ENCODE measurements at places on chromosomes 2 and 18.

GRCh38 chr2:99382143-99382542, 45.0 kb downstream of the EIF5B start:
- no peak for DNase-seq

GRCh38 chr2:31440764-31441163, 26.2 kb upstream of the XDH start:
- DNase-seq = no peak

DNA sequence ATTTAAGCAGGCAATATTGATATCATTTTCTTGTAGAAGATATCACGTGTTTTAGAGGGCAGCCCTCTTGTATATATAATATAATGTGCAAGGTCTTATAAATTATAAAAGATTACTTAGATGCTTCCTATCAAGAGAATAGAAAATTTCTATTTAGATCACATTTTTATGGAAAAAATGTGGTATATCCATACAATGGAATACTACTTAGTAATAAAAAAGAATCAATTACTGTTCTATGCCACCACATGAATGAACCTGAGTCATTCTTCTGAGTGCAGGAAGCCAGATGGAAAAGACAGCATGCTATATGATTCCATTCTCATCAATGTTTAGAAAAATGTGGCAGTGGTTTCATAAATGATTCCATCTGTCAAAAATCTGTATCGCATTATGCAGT, 23.6 kb downstream of the CYP27C1 start:
- DNase-seq = no peak

- no peak for DNase-seq
Measured at GRCh38 chr2:130336877-130337734, 5.6 kb upstream of the IMP4 start.

DNA sequence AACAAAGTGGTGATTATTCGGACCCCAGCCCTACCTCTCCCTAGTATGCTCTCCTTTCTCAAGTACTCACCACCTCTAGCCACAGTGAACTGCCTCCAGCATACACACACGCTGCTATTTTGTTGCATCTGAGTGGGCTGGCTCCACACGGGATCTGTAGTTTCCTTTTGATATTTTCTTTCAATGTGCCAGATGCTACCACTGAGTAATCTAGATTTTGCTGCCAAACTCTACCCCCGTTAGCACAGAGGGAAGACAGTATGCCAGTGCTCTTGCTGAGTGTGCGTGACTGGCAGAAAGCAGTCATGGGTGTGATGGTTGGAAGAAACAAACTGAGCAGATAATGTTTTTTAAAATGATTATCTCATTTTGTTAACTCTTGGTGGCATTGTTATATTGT, 11.6 kb downstream of the CFLAR start:
- peak; percentile 30 for DNase-seq

DNA sequence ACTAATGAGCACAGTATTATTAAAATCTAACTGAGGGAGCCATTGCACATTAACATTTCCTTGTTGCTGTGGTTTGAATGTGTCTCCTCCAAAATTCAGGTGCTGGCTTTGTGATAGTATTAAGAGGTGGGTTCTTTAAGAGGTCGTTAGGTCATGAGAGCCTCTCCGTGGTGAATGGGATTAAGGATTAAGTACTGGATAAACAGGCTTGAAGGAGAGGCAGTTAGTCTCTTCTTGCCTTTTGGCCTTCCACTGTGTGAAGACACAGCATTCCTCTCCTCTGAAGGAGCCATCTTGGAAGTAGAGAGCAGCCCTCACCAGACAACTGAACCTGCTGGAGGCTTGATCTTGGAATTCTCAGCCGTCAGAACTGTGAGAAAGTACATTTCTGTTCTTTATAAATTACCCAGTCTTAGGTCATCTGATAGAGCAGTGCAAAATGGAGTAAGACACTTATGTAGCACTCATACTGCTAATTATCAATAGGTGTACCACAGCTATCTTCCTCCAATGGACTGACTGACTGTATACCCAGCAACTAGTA, 182.7 kb downstream of the MYO3B start:
- DNase-seq = no peak

DNA sequence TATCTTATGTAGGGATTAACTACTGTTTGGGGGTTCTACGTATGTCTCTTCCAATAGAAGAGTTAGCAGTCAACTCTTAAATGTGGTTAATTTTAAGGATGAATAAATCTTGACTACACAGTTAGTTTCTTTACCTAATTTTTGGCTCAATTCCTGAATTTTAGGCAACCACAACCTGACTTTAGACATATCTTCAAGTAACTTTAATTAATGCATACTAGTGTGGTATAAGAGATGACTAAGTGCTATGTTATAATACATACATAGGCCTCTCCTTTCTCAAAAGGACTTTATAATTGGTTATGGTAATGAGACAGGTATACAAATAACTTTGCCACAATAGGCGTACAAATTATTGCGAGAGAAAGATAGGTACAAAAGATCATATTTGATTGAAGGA, 312.0 kb downstream of the IRS1 start:
- no peak for DNase-seq

GRCh38 chr2:227472265-227473121, 537 bp downstream of the AGFG1 start:
- DNase-seq = peak; percentile 30

DNA sequence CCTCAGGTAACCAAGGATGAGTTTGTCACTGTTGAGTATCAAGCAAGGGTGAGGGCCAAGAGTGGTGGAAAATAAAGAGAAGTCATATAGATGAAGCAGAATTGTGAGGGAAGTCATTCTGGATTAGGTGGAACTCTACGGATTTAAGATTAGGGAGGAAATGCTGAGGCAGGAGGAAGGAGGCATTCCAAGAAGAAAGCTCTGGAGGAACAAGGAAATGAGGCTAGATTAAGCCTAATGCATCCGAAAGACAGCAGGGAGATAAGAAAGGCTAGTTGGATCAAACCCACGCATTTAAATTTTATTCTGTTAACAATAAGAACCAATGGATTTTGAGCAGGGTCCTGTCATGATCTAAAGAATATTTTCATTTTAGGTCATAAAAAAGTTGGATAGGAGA, 681.2 kb downstream of the EPHA4 start:
- DNase-seq = no peak

DNA sequence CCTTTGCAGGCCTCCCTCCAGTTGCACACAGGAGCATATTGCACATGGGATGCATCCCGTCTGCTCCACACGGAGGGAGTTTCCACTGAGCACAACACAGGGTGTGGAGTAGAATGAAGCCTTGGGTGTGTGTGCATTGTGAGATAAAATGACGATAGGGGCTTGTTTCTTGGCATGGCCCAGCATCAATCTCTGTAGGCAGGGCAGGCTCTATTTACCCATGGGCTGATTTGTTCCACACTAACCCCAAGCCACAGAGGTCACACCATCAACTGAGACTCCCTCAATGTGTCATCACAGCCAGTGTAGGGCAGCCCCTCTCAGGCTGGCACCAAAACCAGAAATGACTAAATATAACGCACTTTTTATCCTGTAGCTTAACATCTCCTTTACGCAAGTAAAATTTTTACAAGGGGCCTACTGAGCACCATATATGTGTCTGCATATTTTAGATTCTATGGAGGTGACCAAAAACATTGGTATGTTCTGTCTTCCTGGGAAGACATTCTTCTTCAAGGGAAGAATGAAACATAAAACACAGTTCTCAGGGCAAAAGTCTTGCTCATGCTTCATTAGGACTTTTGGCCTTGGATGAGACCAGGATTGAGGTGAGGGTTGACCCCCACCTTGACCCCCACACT, 2.7 kb upstream of the GKN1 start:
- DNase-seq = no peak

DNA sequence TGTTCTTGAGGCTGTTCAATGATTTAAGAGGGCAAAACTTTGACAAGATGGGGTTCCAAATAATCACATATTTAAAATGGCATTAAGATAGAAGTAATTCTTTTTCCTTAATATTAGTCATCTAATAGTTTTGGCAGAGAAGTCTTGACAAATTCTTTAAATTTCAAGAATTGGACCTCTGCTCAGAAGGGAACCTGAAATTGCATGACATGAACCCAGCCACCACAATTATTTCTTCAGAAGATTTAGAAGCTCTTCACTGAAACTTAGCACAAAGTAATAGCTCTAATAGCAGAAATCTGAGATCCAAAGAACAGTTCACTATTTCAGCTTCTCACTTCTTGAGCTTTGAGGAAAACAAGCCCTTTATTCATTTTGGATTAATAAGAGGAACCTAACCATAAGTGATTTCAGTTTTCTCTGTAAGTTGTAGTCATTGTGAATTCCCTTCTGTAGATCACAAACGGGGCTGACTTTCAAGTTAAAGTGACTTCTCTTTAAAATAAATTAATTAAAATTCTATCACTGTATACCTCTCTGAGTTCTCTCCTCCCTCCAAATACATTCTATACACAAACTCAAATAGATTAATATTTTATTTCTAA, 100.6 kb upstream of the ITGA4 start:
- no peak for DNase-seq

DNA sequence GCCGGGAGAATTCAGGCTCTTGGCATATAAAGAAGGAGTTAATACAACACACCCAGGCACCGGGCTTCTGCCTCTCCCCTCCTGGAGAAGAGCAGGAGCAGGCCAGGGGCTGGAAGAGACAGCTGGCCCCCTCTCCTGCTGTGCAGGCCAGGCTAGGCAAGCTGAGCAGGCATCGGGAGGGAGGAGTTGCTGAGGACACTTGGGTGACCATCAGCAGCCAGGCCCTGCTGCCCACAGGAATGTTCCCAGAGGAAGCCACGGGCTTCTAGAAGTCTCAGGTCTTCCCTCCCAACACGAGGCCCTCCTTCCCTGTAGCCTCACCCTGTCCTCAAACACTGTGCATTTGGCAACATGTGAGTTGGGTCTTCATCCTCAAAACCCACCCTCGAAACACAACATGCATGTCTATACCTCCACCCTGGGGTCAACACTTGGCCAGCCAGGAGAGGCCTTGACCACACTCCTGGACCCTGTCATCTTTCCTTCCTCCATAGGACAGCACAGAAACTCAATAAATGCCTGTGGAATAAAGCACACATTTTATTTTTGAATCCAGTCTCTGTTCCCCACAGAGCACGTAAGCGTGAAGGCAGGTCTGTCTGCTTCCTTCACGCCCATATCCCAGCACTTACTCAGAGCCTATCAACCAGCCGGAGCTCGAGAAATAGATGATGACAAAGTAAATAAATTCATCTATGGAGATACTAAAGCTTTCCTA, 433.8 kb upstream of the ID2 start:
- no peak for DNase-seq

- no peak for DNase-seq
Measured at GRCh38 chr2:39558906-39559305, 106.8 kb upstream of the TMEM178A start.

GRCh38 chr2:195450552-195451113, 206.4 kb upstream of the SLC39A10 start:
- DNase-seq = no peak

- no peak for DNase-seq
Measured at GRCh38 chr2:9152975-9153642, 53.5 kb upstream of the ASAP2 start.

GRCh38 chr18:79522451-79523205, 126.9 kb downstream of the NFATC1 start:
- DNase-seq = peak; percentile 52

GRCh38 chr18:3069671-3070433, 56.9 kb upstream of the LPIN2 start:
- no peak for DNase-seq

DNA sequence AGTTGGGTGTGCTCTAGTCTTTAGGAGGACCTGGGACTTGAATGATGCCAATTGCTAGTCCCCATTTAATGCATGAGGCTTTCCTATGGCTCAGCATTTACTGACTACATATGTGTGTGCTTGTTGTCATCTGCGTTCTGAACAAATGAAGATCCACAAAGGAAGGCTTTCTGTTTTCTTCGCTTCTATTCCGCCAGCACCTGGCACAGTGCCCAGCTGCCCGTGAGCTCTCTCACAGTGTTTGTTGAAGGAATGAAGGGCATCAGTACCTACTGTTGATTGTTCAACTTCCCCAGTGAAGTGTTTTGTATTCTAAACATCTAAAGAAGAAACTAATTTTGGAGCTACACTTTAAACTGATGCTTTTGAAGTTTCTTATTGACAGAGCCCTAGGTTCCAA, 122.4 kb upstream of the LINC00305 start:
- DNase-seq = no peak

- no peak for DNase-seq
Measured at GRCh38 chr2:241225983-241226382, 37.5 kb downstream of the ANO7 start.

DNA sequence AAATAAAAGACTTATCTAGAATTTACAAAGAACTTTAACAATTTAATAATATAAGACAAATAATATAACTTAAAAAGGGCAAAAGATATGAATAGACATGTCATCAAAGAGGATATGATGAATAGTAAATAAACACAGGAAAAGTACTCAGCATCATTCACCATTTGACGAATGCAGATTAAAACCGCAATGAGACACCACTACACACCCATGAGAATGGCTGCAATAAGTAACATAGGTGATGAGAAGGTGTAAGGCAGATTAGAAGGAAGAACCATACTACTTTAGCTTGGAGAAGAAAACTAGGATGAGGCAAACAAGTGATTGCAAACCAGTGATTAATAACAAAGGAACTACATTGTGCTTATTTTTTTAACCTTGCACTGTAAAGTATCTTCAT, 152.0 kb downstream of the CYRIA start:
- DNase-seq = no peak

Measured in activated gamma-delta T cell treated with Interleukin-2 at 50 U/mL for 16 hours (primary cell).